ENCODE measurements at places on chromosomes 6 and 20.

- no peak for DNase-seq
Measured at GRCh38 chr6:169070506-169071176, 183.0 kb downstream of the THBS2 start.

DNA sequence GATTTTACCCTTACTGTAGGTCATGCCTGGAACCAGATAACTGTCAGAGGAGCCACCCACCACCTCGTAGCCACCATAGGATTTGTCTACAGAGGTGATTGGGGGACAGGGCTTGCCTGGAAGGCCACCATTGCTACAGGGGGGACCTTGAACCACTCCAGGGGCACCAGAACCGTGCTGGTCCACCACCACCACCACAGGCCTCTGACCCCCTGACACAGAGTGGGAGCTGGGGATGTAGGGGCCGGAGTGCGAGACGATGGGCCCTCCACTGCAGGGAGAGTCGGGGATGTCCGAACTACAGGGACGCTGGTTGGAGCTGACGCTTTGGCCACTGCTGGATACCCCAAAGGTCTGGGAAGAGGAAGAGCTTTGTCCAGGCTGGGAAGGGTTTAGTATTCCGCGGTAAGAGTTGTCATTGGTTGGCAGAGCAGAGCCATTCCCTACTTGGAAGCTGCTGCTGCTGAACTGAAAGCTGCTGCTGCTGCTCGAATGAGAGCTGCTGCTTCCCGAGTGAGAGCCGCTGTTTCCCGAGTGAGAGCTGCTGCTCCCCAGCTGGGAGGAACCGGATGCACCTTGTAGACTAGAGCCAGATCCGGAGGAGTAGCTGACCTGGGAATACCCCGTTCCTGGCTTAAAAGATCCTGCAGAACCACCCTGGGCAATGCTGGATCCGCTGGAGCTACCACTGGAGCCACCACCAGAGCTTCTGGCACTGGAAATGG lies 2.2 kb downstream of the PSORS1C1 start:
- DNase-seq: no peak

DNA sequence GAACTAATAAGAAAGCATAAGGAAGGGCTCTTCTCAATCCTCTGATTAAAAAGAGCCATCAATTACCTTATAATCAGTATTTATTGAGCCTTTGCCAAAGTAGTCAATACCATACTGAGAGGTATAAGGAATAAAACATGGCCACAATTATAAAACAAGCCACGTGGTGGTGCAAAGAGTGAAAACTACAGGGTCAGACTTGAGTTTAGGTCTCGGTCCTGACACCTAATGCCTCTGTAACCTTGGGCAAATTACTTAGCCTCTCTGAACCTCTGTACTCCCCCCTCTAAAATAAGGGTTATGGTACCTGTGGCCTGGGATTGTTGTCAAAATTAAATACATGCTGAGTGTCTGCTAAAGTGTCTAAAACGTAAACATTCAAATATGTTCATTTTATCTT lies 11.8 kb downstream of the TRIM10 start:
- DNase-seq: no peak

- DNase-seq: no peak
Measured at GRCh38 chr20:10404023-10404628, 29.9 kb downstream of the MKKS start.

GRCh38 chr20:49541733-49542513 lies 26.0 kb downstream of the PTGIS start:
- DNase-seq: no peak

DNA sequence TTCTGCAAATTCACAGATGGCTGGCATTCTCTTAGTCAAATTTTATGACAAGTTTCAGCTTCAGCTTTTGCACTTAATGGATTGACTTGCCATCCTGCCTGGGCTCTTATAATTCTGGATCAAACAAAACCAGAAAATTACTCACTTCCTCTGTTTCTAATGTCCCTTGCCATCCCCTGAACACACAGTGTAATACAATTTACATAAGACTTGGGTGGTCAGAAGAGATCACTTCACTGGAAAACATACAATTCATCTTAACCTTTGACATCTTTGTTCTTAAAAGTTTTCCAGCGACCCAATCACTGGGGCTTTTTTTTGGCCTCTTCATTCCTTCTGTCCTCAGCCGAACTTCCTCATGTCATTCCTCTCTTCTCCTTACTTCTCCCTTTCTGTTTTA lies 199.0 kb downstream of the ARHGAP18 start:
- DNase-seq: no peak

DNA sequence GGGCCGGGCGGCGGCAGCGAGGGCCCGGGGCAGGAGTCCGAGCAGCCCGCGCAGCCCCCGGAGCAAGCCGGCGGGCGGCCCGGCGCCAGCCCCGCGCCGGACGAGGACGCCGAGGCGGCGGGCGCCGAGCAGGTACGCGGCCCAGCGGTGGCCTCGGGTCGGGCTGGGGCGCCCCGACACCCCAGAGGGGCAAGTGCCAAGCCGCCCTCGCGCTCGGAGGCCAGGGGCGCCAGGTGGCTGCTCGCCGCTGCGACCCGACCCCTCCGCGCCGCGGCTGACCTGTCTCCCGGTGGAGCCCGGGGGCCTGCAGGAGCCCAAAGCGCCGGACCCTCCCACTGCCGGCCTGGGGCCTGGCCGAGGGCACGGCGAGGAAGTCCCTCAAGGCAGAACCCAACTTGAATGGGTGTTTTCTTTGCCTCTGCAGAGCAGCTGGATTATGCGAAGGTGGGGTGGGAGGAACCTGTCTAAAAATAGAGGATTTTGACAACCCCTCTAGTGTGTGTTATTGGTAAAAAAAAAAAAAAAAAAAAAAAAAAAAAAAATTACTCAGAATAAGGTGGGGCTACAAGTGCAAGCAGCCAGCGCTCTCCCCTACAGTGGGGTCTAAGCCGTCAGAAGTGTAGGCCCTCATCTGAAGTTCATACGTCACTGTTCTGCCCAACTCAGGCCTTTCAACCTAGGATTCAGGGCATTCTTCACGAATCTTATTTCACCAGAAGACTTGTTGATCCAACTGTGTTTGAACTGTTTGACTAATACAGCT lies 609 bp downstream of the OGFRL1 start:
- DNase-seq: no peak

Measured in NCI-H1417 treated with DMSO at 0.1 percent for 48 hours (cell line).